Effector CD4-positive, alpha-beta T cell (primary cell): ENCODE measurements at places on chromosomes 6 and 20.

DNA sequence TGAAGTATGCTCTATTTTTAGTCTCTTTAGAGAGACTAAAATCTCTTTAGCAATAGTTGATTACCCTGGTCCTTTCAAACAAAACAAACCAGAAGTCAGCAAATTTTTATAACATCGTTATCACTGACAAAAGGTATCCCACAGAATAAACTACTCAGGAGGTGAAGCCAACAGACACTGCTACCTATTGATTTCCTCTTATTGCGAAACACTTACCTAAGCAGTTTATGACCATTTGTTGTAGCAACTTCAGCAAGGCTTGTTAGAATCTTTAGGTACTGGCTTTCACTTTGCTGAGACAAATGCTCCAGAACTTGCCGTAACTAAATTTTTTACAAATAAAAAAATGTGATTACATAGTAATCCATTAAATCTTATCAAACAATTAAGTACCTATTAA lies 64.4 kb downstream of the HACE1 start:
- DNase-seq, result no peak

- DNase-seq, result no peak
Measured at GRCh38 chr6:119277052-119277451, 72.5 kb downstream of the MAN1A1 start.

GRCh38 chr6:74134327-74134726 lies 438.3 kb downstream of the CD109 start:
- DNase-seq, result no peak

DNA sequence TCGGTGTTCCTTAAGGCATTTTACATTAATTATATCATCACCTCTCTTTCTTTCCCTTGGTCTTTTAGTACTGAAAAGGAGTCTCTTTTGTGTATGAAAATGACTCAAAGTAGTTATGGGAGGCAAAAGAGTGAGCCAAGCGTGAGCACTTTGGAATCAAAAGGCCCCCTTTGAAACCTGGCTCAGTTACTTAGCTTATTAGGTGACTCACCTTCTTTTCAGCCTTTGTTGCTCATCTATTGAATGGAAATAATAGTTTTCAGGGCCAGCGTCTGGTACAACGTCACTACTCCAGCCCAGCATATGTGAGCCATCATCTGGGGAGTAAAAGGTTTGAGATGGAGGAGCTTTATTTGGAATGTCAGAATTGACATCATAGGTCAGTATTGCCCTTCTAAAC lies 147.4 kb upstream of the SCGN start:
- no peak for DNase-seq
